Breast epithelium (tissue), 4 donors: ENCODE measurements at places on chromosomes 12 and 14. TPM values are rescaled to one million over a fixed set of nuclear protein-coding genes. Genes with fewer than 3 reads are reported as not detected.

DNA sequence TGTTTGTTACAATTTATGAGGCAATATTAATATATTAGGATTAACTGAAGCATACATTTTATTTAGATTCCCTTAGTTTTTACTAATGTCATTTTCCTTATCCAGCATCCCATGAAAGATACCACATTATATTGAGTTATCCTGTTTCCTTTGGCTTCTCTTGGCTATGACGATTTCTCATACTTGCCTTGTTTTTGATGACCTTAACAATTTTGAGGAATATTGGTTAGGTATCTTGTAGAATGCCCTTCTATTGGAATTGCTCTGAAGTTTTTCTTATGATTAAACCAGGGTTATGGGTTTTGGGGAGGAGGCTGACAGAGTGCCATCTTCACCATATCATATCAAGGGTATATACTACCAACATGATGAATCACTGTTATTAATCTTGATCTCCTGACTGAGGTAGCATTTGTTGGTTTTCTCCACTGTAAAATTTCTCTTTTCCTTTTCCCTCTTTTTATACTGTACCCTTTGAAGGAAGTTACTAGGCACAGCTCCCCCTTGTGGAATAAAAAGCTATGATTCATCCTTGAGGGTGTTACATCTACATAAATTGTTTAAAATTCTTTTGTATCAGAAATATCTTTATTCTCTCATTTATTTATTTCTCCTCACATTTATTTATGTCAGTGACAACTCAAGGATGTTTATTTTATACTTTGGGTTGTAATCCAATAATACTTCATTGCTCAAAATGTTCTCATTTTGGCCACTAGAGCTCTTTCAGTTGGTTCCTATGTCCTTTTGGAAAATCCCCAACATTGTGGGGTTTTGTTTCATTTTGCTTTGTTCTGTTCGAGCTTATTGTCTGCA is 239.0 kb downstream of the SLC16A7 start:
- H3K4me1 ChIP-seq: no peaks in the 10 kb centered on the region
- no peak for DNase-seq
- no peaks in the 10 kb centered on the region for H3K27me3 ChIP-seq
- H3K36me3 ChIP-seq: no peaks in the 10 kb centered on the region
- H3K4me3 ChIP-seq: no peak overlapping the region
- H3K27ac ChIP-seq: no peak overlapping the region

GRCh38 chr14:86824167-86824566 is 1168.8 kb downstream of the GALC start:
- H3K4me3 ChIP-seq: no peak overlapping the region
- no peak for DNase-seq
- H3K36me3 ChIP-seq: no peaks in the 10 kb centered on the region
- no peaks in the 10 kb centered on the region for H3K27me3 ChIP-seq
- no peak overlapping the region for H3K27ac ChIP-seq

GRCh38 chr12:38350342-38351174 is 34.0 kb downstream of the ALG10B start:
- H3K27ac ChIP-seq: no peak overlapping the region
- no peaks in the 10 kb centered on the region for H3K4me1 ChIP-seq
- no peak for DNase-seq
- no peak overlapping the region for H3K4me3 ChIP-seq
- no peaks in the 10 kb centered on the region for H3K27me3 ChIP-seq
- no peaks in the 10 kb centered on the region for H3K36me3 ChIP-seq

The HNF1A gene
- total RNA-seq: 0.29 TPM

DNA sequence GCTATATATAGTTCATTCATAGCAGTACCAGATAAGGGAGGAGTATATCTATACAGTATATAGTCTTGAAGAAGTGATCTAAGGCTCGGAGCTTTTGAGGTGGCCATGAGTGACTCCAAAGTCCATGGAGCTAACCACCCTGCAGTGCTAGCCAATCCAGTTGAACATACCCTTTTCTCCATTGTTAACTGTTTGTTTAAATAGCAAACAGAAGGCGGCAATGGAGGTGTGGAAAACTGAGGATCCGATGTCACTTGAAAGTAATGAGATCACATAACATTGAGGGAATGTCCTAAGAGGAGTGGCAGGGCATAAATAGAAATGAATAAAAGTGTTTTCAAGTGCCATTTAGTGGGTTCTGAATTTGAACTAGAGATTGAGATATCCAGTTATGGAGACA is 12.4 kb upstream of the SNAPC1 start:
- no peaks in the 10 kb centered on the region for H3K36me3 ChIP-seq
- H3K27ac ChIP-seq: no peak overlapping the region
- no peaks in the 10 kb centered on the region for H3K4me1 ChIP-seq
- no peak overlapping the region for H3K4me3 ChIP-seq
- no peaks in the 10 kb centered on the region for H3K27me3 ChIP-seq

DNA sequence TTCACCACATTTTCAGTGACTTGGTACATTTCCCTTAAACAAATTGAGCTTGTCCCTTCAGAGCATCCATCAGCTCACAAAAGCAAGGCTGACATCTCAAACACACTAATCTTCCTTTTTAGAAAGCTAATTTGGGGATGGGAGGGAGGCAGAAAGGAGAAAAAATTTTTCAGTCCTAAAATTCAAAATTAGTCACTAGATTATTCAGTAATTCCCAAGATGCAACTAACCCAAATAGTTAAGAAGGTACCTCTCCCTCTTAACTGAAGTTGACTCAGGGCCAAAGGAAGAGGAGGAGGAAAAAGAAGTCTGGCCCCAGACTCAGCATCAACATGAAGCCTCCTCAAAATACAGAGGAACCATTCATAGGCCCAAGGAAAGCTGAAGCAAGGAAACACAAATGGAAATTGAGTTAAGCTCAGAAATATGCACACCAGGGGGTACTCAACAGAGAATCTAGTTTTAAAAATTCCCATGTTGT is 21.7 kb downstream of the CBX5 start:
- H3K4me1 ChIP-seq: no peaks in the 10 kb centered on the region
- H3K36me3 ChIP-seq: no peaks in the 10 kb centered on the region
